ENCODE measurements at places on chromosomes 3 and 15.

- no peak for DNase-seq
Measured at GRCh38 chr3:187011915-187012314, 81.6 kb downstream of the ST6GAL1 start.

DNA sequence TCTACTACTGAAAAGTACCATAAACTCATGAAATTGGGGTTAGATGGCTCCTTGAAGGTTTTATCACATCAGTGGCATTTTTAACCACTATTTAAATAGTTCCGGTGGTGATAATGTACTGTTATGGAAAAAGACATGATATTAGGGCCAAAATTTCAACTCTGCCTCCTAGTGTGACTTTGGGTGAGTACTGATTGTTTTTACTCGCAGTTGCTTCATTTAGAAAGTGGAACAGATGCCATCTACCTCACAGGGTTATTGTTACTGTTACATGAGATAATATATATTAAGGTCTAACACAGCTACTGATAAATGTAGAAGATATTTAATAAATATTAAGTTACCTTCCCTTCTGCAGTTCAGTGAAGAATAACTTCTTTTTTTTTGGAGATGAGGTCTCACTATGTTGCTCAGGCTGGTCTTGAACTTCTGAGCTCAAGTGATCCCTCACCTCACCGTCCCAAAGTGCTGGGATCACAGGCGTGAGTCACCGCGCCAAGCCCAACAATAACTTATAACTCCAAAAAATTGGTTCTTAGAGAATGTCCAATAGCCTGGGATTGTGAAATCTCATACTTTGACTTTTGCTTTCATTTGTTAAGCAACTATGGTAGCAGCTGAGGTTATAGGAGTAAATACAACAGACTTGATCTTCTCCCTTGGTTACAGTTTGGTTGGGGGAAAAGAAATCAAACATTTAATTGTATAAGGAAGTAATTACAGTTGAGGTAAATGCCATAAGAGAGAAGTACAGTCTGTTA is 48.3 kb downstream of the MEF2A start:
- DNase-seq, result no peak

GRCh38 chr3:57086201-57086600 is 25.7 kb downstream of the SPATA12 start:
- no peak for DNase-seq

- no peak for DNase-seq
Measured at GRCh38 chr3:39021029-39021428, 30.7 kb downstream of the SCN11A start.

- DNase-seq, result no peak
Measured at GRCh38 chr3:8887435-8888300, 75.6 kb downstream of the RAD18 start.

- DNase-seq, result no peak
Measured at GRCh38 chr3:177746337-177746933, 549.2 kb upstream of the TBL1XR1 start.

DNA sequence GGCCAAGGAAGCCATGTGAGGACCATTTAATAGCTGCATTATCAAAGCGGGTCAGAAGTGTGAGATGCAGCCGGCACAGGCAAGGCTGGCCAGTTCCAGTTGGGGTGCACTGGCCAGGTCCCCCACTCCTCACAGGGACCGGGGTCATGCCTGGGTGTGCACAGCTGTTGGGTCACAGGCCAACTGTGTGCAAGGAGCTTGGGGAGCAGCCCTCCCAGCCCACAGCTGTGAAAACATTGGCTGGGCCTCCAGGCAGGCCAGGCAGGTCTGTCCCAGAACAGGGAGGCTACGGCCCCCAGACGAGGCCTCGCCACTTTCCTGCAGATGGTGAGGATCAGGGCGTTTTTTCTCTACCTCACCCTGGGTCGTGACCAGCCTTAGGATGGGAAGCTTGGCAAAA is 521.0 kb downstream of the NTRK3 start:
- no peak for DNase-seq

- DNase-seq, result no peak
Measured at GRCh38 chr15:60914360-60914759, 314.7 kb downstream of the RORA start.

DNA sequence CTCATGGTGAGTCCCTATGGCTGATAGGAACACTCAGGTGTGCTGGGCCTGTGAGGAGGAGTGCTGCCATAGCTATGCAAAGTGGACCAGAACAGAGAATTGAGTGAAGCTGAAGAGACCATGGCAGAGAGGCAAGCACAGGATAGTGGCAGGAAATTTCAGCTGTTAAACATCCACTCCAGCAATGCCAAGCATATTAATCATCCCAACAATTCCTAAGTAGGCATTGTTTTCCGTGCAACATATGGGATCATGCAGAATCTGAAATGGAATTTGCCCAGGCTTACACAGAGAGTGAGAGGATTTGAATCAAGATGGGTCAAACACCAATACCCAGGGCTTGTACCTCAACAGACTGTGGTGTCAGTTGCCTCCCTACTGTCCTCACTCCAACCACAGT is 582.6 kb upstream of the UBE2E2 start:
- no peak for DNase-seq
